Stimulated activated CD8-positive, alpha-beta memory T cell treated with anti-CD3 and anti-CD28 coated beads, Interleukin-15, amount 100 ng/mL, for 4 hours (primary cell): ENCODE measurements at places on chromosomes 1 and 21.

GRCh38 chr1:248839168-248839555 lies 1.1 kb downstream of the ZNF672 start:
- DNase-seq: no peak

GRCh38 chr1:174023440-174023839 lies 1.3 kb upstream of the RC3H1 start:
- DNase-seq: no peak

DNA sequence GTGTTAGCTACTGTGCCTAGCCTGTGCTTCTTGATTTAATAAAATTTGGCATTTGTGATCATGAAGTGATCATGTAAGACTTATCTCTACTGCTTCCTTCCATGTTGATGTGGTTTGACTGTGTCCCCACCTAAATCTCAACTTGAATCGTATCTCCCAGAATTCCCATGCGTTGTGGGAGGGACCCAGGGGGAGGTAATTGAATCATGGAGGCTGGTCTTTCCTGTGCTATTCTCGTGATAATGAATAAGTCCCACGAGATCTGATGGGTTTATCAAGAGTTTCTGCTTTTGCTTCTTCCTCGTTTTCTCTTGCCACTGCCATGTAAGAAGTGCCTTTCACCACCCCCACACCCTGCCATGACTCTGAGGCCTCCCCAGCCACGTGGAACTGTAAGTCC lies at the start of gene OVAAL:
Gene OVAAL (plus strand): TSS at position 301 of the 400 bp plus-strand sequence.
- no peak for DNase-seq

DNA sequence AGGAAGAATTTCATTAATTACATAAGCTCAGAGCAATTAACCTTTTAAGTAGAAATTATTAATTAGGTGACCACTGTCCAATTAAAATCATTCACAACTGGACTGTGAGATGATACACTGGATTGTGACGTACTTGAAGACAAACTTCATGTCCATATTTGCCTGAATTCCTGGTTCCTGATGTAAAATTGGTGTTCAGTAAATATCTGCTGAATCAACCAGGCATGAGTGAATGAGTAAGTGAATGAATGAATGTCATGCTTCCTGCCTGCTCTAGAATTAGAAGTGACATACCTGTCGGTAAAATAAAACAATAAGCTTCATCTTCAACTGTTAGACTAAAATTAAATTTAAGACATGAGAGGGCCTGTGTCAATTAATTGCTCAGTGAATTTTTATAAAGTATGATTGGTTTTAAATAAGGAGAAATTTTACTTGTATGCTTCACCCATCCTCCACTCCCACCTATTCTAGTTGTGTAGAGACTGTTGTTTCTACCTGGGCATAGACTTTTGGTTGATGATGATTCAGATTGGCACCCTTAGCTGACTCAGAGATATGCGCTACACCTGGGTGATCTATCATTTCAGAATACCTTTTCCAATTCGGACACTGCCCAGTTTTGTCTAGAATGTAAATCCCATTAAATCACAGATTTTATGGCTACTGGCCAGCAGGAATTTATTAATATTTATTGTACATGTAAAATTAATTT lies 56.9 kb upstream of the PTGS2 start:
- DNase-seq: no peak

DNA sequence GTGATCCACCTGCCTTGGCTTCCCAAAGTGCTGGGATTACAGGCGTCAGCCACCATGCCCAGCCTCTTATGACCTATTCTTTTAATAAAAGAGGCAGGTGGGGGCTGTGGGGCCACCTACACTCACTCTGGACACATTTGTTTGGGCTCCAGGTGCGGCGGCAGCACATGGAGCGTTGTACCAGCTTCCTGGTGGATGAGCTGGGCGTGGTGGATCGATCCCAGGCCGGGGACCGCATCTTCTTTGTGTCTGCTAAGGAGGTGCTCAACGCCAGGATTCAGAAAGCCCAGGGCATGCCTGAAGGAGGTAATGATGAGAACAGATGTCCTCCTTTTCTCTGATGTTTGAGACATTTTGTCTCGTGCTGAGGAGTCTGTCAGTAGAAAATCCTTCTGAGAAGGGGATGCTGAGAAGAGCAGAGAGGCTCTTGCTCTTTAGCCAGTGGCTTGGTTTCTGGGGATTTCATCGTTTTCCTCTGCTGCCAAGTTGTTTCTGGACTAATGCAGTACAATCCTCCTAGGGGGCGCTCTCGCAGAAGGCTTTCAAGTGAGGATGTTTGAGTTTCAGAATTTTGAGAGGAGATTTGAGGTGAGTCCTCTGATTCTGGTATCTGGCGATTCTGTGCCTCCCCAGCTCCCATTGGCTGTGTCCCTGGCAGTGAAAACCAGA lies 17.9 kb upstream of the MIIP start:
- no peak for DNase-seq

DNA sequence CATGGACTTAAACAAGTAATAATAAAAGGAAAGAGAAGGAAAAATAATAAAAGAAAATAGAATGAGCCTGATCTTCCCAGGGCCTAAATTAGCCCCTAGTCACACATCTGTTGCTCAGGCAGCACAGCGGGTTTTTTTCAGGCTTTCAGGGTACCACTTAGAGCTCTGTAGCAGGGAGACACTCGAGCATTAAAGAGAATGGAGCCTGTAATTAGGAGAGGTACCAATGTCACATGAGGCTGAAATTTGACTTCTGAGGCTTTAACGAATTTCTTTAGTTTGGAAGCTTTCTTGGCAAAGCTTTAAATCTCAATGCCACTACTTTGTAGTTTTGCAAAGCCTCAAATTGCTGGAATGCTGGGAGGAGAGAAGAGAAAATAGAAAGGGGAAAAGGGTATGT lies 116.3 kb downstream of the AK5 start:
- no peak for DNase-seq

DNA sequence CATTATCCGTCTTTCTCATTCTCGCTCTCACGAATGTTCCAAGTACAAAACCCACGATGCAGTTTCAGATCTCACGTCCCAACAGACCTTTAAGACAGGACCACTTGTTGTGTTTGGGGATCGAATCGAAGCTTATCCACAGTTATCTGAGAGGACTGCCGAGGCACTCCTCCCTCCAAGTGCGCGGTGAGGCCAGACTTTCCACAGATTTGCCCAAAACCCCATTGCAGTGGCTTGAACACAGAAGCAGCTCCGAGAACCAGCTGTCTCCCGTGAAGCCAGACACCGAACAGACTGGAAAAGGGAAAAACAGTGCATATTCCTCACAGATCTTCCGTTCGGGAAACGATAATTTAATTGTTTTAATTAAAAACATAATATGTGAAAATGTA lies 46.5 kb upstream of the COL6A2 start:
- DNase-seq: no peak

GRCh38 chr21:42750737-42751530 lies 97.5 kb downstream of the PDE9A start:
- no peak for DNase-seq

DNA sequence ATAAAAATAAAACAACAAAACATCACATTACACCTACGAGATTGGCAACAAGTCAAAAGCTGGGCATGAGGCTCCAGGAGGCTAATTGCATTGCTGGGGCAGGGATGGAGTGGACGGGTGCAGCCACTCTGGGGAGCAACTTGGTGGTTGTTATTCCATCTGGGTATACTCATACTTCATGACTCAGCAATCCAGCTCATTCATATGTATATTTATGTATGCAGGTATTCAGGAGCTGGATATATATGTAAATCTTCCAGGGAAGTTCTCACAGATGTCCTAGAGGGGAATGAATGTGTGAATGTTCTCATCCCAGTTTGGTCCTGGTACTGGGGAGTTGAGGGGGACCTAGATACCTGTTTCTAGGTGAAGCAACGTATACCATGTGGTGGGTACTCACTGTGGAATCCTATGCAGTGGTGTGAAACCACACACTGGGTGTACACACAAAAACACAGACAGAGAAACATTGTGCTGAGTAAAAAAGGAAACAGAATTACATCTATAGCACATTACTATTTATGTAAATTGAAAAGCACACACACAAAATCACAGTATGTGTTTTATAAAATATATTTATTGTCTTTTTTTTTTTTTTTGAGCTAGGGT lies 79.7 kb upstream of the RAB4A start:
- no peak for DNase-seq

DNA sequence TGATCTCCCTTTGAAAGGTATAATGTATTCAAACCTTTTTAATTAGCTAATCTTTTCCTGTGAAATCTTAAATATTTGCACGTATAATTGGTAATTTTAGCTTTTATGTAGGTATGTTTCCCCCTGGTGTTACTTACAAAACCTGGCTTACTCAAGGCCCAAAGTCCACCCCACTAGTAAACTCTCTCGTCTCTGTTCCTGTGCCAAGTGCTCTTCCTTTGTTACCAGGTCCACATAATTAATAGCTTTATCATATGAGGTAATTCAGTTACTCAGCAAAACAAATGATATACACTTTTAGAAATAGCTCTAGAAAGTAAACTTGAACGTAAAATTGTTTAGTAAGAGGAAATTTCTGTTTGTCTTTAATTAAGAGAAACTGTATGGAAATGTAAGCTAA lies 36.7 kb downstream of the NFIA start:
- DNase-seq: no peak

- DNase-seq: no peak
Observed at GRCh38 chr1:248710305-248710900, 7.8 kb upstream of the OR14I1 start.

- DNase-seq: no peak
Observed at GRCh38 chr1:14136152-14136763, 436.3 kb downstream of the PRDM2 start.

DNA sequence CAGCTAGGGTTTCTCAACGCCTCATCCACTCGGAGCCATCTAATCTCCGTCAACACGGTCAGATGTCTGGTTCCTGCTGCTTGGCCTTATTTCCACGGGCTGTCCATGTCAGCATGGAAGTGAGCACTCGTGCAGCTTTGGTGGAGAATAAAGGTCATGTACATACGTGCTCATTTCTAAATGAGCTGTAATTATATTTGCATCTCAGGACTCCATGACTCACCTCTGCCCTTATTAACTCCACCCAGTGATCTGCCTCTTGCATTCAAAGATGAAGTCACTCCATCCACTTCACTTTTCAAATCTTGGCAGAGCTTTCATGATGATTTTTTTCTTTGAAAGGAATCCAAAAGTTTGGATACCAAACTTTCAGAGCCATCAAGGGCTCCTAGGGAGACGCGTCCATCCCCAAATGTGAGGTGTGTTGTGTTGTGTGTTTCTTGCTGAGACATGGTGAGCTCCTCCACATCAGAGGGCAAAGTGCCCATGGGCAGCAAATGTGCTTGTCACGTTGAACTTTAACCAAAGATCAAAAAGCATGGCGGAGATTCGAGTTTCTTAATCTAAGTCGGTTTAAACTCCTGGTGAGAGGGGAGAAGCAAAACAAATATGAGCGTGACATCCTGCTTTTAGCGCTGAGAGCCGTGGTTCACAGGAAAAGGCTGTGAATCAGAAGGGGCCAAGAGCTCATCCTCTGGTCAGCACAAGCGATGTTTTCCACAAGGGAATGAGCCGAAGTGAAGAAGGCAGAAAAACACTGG lies 68.6 kb upstream of the ERRFI1 start:
- DNase-seq: no peak
